ENCODE measurements at places on chromosomes 6 and 20.
A peak's percentile ranks its signal among the peaks of the same experiment; 100 is the strongest.

GRCh38 chr20:57667924-57668782 lies 41.7 kb downstream of the PMEPA1 start:
- no peak for DNase-seq

GRCh38 chr6:2155206-2155605 lies 90.2 kb downstream of the GMDS start:
- no peak for DNase-seq

DNA sequence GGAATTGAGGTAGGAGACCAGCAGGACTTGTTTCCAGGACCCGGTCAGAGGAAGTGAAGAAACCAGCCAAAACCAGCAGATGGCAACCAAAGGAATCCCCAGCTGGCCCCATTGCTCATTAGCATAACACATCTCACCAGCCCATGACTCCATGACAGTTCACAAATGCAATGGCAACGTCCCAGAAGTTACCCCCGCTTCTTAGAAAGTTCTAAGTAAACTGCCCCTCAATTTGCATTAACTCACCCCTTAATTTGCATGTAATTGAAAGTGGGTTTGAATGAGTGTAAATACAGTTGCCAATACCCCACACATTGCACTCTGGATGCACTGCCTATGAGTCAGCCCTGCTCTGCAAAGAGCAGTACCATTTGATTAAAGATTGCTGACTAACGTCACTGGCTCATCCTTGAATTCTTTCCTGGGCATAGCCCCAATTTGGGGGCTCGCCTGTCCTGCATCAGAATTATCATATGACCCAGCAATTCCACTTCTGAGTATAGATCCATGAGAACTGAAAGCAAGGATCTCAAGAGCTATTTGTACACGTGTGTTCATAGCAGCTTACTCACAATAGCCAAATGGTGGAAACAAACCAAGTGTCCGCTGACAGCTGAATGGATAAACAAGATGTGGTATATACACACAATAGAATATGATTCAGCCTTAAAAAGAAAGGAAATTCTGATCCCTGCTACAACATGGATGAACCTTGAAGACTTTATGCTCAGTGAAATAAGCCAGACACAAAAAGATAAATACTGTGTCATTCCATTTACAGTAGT lies 36.4 kb downstream of the MYLK4 start:
- DNase-seq, result no peak

- no peak for DNase-seq
These were observed 55.8 kb upstream of the IYD start for GRCh38 chr6:150312844-150313584.

GRCh38 chr20:16533502-16533901 lies 39.7 kb downstream of the KIF16B start:
- no peak for DNase-seq

DNA sequence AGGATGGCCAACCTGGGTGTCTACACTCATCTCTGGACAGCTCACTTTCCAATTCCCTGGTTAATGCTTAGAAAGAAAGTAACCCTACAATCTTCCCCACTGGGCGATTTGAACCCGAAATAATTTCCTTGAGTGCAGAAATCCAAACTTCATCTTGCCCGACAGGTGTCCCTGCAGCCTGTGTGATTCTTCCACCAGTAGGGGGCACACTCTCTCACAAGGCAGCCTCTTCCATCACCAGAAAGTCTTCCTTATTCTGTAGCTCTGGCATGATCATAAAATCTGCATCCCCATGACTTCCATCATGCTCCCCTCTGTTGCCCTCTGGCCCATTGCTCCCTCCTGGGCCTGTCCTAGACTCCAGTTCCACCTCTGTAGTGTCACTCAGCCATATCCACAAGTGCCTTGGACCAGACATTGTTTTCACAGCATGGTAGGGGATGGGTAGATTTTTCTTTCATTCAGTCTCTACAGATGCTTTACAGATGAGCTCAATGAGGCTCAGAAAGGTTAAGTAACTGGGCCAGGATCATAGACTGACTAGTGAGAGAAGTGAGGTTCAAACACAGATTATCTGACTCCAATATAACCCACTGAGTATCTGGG lies 170.4 kb upstream of the SPTLC3 start:
- DNase-seq, result peak; percentile 3

DNA sequence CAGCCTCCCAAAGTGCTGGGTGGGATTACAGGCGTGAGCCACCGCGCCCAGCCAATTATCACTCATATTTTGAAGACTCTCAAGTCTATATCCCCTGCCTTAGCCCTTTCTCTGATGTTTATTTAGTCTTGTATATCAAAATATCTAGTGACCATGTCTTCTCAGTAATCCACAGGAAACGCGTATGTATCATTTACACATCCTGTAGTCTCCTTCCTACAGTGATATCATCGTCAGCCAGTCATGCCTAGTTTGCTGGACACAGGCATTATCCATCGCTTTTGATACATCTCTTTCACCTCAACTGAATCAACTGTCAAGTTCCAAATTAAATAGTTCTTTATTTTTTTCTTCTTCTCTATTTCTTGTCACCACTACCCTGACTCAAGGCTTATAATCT lies 223.7 kb downstream of the NKAIN2 start:
- no peak for DNase-seq

- DNase-seq, result no peak
These were observed 99.6 kb upstream of the DST start for GRCh38 chr6:56742122-56742791.

- no peak for DNase-seq
These were observed 113.6 kb upstream of the ID4 start for GRCh38 chr6:19723545-19723944.

DNA sequence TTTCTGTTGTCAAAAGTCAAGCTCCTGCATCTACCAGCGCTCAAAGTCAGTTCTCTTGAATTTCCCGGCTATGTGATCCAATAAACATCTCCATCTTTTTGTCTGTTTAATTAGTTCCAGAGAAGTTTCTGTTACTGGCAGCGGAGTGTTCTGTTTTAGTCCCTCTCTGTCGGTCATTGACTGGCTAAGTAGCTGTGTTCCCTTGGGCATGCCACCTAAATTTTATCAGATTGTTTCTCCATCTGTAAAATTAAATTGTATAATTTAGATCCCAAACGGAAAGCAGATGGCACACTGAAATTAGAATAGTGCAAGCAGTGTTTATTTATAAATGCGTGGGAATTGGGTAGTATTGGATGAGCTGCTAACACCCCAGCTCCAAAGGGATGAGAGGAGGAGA lies 29.7 kb upstream of the PRL start:
- DNase-seq, result no peak

DNA sequence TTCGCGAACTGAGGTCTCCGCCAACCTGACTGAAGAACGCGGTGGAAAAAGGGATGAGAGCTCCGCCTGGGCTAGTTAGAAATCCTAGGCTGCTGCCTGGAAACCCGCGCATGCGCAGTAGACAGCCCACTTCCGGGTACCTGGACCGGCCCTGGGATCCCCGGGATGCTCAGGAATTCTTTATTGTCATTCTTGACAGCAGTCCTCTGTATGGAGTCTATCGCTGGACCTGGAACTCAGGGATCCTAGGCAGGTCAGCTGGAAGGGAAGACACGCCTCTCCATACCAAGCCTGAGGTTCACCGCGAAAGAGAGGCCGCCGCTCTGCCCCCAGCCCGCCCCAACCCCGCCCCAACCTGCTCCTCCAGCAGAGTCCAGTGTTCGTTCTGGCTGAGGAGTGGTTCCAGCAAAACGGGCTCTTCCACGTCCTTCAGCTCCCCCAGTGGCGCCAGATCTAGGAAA lies 1379.2 kb upstream of the DEFB115 start:
- peak; percentile 15 for DNase-seq
